ENCODE measurements at places on chromosomes 3 and 15.

DNA sequence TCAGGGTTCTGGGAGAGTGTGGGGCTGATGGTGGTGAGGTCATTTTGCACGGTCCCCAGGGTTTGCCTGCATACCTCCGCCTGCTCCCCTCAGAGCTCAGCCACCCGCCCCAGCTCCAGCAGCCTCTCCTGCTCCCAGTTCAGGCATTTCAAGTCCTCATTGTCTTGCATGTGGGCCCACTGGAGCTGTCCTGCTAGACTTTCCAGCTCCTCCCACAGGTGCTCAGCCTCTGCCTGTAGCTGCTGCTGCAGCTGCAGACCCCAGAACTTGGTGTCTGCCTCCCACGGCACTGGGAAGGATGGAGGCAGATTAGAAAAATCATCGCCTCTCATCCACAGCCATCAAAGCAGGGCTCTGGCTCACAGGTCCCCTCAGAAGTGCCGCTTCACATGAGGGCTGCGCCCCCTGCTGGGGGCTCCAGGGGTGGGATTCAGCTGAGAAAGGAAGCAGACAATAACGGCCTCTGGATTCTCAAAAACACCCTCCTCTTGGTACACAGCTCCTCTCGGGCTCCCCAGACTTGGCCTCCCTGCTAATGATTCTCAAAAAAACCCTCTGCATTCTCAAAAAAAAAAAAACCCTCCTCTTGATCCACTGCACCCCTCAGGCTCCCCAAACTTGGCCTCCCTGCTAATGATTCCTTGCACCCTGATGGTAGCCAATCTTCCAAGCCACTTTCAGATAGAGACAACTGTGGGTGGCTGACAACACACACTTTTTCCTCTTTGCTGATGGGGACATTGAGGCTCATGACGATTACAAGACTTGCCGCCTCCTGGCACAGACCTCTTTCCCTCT lies 89.3 kb upstream of the C2CD4B start:
- no peak for DNase-seq

GRCh38 chr15:76517910-76518309 lies 181.3 kb downstream of the ISL2 start:
- DNase-seq: no peak

- DNase-seq: no peak
These were observed 108.8 kb downstream of the FAIM start for GRCh38 chr3:138717348-138717747.

- DNase-seq: peak; percentile 62
These were observed 826.1 kb downstream of the AGBL1 start for GRCh38 chr15:86905625-86906256.

DNA sequence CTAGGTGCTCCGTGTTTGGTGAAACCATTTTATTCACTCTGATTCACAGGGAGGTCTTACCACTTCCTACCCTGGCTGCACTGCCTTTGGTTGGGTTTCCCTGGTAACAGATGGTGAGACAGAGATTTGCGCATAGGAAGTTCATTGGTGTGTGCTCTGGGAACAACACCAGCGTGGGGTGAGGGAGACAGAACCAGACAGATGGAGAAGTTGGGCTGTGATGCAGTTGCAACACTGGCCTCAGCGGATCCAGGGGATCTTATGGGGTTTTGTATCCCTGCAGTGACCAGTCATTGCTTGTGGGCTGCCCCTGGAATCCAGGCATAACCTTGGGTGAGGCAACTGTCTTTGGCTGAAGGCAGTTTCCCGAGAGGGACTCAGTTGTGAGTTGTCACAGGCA lies 12.5 kb upstream of the IL16 start:
- no peak for DNase-seq

- DNase-seq: no peak
These were observed 22.7 kb upstream of the CHD2 start for GRCh38 chr15:92877416-92877815.

DNA sequence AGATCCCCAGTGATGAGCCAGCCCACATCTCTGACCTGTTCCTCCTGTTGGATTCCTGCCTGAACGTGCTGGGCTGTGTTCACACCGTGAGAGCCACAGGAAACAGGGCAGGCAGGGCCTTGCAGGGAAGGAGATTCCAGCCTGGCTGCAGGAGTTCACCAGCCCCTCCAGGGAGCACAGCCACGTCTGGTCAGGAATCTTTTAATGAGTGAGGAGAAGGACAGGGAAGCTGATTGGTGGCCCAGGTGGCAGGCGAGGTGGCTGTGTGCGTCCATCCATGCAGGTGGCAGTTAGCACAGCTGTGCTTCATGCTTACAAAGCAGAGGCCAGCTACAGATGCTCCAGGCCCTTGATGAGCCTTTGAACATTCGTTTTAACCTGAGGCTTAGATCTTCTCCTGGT lies 10.5 kb downstream of the LRRK1 start:
- DNase-seq: no peak

GRCh38 chr15:68880382-68880781 lies 49.9 kb upstream of the SPESP1 start:
- DNase-seq: no peak

DNA sequence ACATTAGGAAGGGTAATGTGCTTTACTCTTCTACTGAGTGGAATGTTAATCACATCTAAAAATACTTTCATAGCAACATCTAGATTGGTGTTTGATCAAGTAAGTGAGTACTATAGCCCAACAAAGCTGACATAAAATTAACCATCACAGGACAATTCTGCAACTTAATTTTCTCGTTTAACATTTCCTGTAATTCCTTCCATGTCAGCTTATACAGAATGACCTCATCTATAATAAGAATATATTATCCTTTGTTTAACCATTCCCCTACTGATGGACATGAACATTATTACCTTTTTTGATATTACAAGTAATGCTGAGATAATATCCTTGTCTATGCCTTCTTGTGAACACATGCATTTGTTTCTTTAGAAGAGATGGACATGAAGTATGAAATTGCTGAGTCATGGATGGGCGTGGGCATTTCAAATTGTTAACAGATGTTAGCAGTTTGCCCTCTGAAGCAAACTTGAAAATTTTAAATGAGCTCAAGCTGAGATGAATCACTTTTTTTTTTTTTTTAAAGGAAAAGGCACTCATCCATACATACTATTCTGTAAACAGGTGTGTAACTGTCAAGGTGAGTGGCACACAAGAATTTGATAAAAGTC lies 85.1 kb downstream of the OXNAD1 start:
- no peak for DNase-seq

- no peak for DNase-seq
These were observed 950.1 kb downstream of the FHIT start for GRCh38 chr3:60301142-60301541.

DNA sequence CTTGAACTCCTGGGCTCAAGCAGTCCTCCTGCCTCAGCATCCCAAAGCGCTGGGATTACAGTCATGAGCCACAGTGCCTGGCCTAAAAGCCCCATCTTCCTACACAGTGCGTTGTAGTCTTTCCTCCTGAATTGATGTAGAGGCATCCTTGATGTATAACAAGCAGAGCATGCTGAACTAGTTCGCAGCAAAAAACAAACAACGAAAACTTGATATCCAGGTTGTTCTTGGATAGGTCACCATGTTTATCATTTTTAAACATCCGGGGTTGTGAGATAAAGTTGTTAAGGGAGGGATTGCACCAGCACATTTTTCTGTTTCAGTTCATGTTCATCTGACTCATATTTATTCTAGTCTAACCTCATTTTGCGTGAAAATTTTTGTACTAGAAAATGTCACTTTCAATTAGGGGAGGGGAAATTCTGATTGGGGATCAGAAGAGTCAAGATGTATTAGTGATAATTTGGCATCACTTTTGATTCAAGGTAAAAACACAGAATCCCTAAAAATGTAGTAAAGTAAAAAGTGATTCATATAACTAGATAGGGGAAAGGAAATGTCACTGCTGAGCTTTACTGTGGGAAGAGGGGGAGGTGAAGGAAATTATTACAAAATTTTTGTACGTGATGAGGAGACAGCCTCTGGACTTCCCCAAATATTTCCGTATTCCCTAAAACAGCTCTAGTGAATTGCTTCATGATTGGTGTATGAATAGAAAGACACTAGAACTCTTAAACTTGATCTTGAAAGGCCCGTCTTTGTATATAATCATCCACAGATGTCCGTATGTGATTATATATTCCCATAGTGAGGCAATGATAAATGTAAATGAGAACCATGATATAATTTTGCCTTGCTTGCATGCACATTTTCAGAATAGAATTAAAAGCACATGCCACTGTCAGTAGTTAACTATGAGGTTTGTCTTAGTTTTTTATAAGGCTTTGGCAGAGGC lies 22.9 kb downstream of the RAB8B start:
- no peak for DNase-seq

- no peak for DNase-seq
These were observed 2.9 kb downstream of the USP50 start for GRCh38 chr15:50543556-50543955.

GRCh38 chr15:74835312-74835823 lies 7.6 kb downstream of the ULK3 start:
- no peak for DNase-seq

- no peak for DNase-seq
These were observed 225.9 kb downstream of the FGF12 start for GRCh38 chr3:192501401-192501800.

GRCh38 chr3:31390466-31390865 lies 142.3 kb upstream of the STT3B start:
- DNase-seq: no peak

DNA sequence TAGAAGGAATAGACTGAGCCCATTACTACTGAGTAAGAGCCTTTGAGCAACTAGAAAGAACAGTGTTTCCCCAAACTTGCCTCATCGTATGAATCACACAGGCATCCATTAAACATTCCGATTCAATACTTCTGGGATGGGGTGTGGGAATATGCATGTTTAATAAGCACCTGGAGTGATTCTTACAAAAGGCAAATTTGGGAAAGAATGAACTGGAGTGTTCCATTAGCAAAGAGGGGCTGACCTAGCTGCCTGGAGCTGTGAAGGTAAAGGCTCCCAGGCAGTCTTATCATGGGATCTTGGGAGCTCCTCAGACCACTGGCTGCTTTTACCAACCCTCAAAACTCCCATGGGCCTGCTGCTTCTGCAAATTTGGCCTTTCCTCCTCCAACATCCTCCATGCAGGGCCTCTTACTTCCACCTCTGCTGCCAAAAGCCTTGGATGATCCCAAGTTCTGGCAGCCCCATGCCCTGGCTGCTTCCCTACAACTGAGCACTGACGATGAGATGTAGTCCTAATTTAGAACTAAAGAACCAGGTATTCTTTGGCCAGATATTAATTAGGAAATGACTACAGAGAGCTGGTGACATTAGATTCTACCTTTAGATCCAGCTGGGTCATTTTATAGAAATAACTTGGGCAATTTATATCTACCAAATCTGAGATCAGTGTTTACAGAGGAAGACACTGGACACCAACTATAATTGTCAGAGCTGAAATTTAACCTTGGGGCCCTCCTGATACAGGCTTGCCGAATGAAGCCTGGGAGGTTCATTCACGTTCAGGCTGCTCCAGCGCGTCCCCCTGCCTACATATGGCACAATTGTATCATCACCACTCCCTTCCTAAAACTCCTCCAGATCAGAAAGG lies 11.2 kb upstream of the HOMER2 start:
- no peak for DNase-seq

GRCh38 chr3:64185436-64185835 lies 39.8 kb downstream of the PRICKLE2 start:
- no peak for DNase-seq
